ENCODE measurements at places on chromosomes 16 and 17.

- peak; percentile 60 for DNase-seq
Measured at GRCh38 chr17:76550712-76551615, 11.1 kb downstream of the PRCD start.

GRCh38 chr17:14739656-14740431, 439.0 kb downstream of the HS3ST3B1 start:
- DNase-seq = no peak

DNA sequence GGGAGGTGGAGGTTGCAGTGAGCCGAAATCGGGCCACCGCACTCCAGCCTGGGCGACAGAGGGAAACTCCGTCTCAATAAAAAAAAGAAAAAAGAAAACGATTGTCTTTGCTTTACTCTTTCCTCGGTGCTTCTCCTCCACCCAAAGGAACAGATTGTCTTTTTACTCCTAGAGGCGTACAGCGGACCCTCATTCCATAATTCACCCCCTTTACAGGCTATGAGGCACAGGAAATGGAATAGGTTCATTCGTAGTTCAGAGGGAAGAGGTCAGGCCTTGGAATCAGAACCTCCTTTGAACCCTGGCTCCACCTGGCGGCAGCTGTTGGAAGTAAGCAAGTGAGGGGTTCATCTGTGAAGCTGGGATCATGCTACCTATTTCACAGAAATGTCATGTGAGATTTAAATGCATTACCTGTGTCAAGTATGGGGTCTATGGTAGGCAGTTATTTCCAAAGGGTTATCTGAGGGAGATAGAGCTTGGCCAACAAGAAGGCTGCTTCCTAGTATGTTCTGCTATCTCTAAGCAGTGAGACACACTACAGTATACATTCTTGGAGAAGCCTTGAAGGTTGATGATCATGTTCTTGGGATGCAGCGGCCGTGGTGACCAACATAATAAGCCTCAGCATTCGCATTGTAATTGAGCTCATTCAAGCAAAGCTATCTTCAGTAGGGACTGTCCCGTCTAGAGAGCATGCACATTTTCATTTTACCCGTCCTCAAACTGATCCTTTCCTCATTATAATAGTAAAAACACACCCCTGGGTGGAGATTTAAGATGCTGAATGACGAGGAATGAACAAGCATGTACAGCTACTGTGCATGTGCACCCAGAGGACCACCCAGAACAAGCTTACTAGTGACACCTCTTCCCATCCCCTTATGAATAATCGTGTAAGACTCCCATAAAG, 18.7 kb upstream of the ZNF689 start:
- peak; percentile 79 for DNase-seq

DNA sequence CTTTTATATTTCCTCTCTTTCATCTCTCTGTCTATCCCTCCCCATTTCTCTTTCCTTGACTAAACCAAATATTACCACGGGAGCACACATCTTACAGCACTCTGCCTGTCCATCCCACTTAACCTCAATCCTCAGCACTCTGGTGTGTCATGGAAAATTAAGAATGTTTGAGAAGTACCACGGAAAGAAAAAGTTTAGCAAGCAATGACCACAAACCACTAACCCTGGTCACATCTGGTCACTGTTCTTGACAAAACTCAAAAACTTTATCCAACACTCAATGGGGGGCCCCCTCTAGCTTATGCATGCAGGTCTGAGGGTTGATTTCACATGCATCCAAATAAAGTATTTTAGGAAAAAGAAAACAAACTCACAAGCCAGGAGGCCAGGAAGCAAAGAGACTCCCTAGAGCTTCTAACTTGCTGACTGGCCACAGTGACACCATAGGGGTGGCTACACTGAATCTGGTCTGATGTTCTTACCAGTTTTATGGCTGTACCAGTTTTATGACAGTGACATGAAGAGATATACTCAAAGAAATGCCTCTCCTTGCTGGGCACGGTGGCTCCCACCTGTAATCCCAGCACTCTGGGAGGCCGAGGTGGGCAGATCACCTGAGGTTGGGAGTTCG, 229.2 kb downstream of the STX8 start:
- peak; percentile 74 for DNase-seq

DNA sequence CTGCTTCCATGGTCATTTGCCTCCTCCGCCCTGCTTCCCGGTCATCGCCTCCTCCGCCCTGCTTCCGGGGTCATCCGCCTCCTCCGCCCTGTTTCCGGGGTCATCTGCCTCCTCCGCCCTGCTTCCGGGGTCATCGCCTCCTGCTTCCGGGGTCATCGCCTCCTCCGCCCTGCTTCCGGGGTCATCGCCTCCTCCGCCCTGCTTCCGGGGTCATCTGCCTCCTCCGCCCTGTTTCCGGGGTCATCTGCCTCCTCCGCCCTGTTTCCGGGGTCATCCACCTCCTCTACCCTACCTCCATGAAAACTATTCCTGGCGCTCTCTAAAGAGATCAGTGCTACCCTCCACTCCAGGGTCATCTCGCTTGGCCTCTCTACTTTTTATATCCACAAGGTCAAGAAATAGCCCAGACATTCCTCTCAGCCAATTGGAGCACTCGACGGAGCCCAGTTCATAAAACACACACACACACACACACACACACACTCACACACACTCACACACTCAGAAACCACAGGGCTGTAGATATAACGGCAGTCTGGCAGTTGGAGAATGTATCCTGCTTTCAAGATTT, 44.8 kb downstream of the TRARG1 start:
- no peak for DNase-seq

DNA sequence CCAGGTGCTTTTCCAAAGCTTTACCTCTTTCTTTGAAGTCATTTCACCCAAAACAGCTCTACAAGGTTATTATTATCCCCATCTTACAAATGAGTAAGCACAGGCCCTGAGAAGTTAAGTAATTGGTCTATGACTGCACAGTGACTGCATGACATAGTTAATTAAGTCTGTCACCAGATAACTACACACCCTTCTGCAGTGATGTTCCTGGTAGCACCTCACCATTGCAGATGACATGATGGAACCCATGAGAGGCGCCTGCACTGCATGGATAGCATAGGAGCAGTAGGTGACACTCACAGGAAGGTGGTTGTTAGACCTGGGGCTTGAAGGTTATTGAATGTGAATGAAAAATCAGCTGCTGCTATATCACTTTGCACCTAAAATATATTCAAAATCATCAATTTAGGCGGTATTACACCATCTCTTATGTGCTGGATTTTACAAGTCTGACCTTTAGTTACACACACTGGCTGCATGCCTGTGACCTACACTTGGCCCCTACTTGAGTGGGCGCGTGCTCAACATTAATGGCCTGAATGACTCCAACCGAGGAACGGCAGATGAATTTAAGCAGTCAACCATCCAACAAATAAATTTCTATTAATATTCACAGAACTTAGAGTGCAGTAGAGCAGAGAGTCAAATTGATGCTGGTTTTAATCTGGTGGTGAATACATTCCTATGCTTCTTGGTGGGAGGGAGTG, 239.6 kb downstream of the CDH11 start:
- DNase-seq = peak; percentile 59

- no peak for DNase-seq
Measured at GRCh38 chr17:39628655-39629493, 2.1 kb downstream of the PPP1R1B start.

DNA sequence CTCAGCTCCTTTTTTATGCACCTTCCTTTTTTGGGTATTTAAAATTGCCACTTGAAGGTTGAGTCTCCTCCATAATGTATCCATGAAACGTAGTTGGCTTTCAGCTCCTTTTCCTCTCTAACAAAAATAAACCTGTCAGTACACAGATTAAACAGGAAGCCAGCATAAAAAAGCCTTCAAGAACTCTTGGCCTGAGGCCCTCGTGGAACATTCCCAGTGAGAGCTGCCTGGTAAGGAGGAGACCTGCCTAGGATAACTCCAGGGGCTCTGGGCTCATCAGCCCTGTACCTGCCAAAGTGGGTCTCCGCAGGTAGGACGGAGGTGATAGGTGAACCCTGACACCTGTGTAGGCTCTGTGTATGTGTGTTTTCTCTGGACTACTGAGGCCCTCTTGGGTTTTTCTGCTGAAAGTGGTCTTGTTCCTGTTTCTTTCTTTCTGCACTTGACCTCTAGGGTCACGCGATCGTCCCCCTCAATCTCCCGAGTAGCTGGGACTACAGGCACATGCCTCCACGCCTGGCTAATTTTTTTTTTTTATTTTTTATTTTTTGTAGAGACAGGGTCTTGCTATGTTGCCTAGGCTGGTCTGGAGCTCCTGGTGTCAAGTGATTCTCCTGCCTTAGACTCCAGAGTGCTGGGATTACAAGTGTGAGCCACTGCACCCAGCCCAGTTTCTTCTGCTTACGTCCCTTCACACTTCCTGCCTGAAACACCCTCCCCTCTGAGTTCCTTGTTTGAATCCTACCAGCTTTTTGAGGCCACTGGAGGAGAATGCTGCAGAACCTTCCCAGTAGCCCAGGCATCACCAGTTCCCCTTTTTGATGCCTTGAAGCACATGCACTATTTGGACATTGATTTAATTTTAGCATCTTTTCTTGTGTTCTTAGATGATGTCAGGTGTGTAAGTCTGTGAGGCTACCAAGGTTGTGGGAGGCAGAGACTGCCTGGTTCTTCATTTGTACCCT, 9.8 kb downstream of the PGS1 start:
- DNase-seq = no peak

GRCh38 chr16:49504626-49505025, 131.0 kb downstream of the C16orf78 start:
- DNase-seq = no peak

GRCh38 chr16:11329891-11330290, 15.4 kb upstream of the RMI2 start:
- no peak for DNase-seq

DNA sequence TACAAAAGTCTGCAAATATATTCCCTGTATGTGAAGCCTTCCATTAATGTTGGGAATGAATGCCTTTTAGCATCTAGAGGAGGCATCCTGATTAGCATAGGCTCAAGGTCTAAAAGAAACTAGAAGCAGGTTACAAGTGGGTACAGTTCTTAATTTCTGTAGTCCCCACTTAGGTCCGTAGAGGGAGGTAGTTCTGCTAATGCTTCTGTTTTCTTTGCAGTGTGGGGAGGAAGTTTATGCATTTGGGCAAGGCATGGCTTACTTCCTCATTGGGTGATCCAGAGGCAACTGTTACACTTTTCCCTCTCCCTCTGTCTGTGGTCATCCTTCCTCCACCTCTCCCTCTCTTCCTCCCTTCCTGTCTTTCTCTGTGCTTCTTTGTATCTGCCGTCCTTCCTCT, 108.4 kb upstream of the ZKSCAN2 start:
- no peak for DNase-seq

DNA sequence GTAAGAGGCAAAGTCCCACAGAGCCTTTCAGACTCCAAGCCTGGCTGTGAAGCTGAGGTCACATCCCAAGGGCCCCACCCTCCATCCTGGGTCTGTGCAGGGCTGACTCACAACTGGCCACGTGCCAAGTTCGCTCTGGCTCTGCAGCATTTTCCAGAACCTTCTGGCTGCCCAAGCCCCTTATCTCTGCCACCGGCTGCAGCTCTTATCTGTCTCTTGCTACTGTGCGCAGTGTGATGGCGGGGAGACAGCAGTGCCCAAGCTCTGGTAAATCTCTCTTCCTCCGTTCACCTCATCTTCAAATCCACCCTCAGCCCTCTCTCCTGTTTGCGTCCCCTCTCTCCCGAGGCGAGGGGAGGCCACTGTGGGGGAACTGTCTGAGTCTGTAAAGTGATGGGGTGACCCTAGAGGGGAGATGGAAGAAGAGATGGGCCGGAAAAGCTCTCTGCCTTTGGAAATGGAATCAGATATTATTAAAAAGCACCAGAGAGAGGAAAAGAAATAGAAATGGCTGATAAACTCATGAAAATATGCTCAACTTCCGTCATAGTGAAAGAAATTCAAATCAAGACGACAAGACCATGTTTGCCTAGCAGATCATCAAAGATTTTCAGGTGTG, 162.7 kb upstream of the CDC42EP4 start:
- peak; percentile 77 for DNase-seq

DNA sequence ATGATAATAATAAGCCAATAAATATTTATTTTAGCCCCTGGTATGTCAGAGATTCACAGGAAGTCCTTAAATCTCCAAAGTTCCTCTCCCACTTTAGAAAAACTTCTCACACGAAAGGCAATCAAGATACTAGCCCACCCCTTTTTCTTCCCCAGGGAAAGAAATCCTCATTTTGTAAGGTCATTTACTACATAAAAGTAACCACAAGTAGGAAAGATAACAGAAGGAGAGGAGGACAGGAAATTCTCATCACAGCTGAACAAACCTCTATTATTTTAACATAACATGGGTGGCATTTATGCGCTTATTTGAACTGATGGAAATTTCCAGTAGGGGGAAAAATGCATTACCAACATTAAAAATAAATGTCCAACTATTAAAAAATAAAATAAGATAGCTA, 3.4 kb downstream of the FAM222B start:
- no peak for DNase-seq

- DNase-seq = peak; percentile 72
Measured at GRCh38 chr17:1067282-1067956, 70.5 kb downstream of the TIMM22 start.

GRCh38 chr16:659618-660017, 8.3 kb upstream of the RHOT2 start:
- DNase-seq = no peak

GRCh38 chr17:2111691-2112090, 56.8 kb downstream of the HIC1 start:
- DNase-seq = peak; percentile 72

DNA sequence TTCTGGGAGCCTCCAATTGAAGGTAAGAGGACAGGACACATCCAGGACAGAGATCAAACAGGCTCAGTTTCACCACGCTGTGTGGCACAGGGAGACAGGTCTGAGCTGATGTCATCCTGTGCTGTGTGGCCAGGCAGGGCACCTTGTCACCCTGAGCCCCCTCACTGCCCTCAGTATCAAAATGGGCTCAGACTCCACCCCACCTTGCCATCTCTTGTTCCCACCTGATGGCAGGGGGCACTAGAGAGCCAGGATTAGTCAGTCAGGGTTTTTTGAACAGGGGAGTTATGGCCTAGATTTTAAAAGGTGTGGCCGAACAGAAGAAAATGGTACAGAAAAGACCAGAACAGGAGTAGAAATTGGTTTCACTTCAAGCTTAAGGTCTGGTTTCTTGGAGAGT, 2.6 kb downstream of the KAT2A start:
- peak; percentile 35 for DNase-seq

- DNase-seq = no peak
Measured at GRCh38 chr17:61064087-61064951, 335.3 kb upstream of the TBX2 start.

DNA sequence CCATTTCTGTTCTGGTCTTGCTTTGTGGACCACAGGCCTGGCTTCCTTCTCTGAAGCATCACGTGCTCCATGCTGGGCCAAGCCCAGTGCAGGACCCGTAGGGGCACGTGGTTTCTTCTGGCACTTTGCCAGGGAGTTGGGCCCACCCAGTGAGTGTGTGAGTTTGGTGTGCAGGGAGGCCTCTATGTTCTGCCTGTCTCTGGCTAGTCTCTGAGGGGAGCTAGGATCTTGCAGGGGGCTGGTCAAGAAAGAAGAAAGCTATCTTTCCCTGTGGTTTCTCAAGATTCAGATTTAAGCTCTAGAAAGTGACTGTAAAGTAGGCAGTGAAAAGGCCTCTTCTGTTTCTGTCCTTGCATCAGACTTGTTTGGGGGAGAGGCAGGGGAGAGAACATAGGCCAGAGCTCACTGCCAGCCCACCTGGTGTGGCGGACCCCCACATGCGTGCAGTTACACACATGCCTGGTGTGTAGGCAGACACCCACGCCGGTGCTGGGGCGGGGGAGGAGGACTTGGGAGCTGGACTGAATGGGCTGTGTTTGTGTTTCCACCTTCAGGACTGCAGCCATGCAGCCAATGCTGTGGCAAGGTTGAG, 11.8 kb downstream of the LASP1 start:
- DNase-seq = peak; percentile 74

- peak; percentile 95 for DNase-seq
Measured at GRCh38 chr16:69711115-69711740, 15.1 kb downstream of the NQO1 start.
